SK-N-SH (cell line): ENCODE measurements at places on chromosomes 3 and 15.

DNA sequence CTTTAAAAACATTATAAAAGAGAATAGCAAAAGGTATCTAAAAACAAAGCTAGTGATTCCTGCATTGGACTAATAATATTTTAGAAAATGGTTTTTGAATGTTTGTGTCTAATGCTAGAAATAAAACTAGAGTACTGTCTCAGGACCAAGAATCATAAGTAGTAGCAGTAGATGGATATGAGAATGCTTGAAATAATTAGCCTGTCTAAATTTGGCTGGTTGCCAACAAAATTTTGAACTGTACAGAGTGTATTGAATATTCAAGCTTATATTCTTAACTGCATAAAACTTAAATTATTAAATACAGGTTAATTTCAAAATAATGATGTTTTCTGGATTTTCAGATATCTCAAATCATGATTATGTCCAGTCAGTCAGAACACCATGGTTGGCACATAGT, 14.0 kb downstream of the ABHD5 start:
- no peak for DNase-seq

DNA sequence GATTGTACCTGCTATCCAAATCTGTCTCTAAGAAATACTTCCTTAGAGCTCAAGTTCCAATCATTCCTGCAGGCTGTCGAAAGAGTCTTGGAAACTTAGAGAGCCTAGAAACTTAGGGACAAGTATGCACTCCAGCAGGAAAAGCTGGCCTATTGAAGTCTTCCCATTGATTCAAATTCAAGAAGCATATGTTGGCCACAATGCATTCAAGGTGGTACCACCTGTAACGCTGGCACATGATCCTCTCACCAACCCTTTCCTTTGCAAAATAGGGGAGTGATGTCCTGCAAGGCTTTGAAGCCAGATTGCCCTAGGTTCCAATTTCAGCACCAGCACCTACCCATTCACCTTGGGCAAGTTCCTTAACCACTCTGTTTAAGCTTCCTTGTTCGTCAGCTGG, 6.0 kb downstream of the ADAMTS9 start:
- no peak for DNase-seq

DNA sequence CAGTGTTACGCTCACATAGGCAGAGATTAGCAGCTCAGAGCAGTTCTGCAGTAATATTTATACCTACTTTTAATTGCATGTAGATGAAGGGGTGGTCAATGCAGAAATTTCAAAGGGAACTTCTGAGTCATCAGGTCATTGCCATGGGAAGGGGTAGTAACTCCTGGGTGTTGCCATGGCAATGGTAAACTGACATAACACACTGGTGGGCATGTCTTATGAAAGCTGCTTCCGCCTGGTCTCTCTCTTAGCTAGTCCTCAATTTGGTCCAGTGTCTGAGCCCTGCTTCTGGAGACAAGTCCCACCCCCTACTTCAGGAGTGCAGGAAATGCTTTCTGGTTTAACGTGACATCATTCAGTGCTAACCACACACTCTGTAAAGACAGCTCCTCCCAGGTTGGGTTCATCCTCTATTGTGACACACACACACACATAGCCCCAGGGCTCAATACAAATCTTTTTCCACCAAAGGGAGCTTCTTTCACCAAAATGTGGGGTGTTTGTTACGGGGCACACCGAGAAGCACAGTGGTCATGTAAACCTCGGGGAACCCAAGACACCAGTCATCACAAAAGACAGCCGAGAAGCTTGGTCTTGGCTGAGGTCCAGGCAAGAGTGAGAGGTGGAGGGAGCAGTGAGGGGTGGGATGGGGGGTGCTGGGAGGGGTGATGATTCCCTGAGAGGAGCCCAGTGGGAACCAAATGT, 74.5 kb downstream of the TLE3 start:
- no peak for DNase-seq

- DNase-seq, result no peak
These were observed 10.6 kb downstream of the TP63 start for GRCh38 chr3:189641776-189642175.

GRCh38 chr3:11846281-11847266, at the start of gene TAMM41:
Gene TAMM41 (minus strand): TSS chr3:11846885. CDS start chr3:11846636, 249 bp downstream.
- peak; percentile 88 for DNase-seq

DNA sequence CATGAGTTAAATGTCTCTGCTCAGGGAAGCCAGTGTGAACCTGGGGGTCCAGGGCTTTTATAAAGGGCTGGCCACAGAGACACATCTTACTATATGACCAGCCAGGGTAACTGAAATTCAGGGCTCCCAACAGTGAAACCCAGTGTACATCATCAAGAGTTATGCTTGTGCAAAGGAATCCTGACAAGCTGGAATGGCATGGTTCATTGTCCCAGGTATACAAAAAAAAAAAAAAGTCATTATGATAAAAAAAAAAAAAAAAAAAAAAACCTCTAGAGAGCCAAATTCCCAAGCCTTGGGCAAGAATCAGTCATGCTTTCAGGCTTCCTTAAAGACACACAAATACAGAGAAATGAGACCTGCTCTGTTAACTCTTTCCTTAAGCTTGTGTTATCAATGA, 452.0 kb downstream of the GABRG3 start:
- DNase-seq, result no peak

DNA sequence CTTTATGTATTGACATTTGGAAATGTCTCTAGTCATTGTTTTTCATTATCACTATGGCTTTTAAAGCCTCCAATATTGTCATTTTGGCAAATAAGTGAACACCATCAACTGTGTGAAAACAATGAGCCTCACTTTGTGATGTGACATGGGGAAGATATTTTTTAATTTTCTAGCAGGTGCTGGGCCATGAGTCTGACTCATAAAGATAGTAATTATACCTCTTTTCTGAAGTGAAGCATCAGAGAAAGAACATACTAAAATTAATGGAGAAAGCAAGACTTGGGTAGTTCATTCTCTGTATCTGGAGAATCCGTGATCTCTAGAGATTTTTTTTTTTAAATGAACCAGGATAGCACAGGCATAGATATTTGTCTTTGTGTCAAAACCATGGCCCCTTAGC, 100.8 kb downstream of the CCNL1 start:
- no peak for DNase-seq

DNA sequence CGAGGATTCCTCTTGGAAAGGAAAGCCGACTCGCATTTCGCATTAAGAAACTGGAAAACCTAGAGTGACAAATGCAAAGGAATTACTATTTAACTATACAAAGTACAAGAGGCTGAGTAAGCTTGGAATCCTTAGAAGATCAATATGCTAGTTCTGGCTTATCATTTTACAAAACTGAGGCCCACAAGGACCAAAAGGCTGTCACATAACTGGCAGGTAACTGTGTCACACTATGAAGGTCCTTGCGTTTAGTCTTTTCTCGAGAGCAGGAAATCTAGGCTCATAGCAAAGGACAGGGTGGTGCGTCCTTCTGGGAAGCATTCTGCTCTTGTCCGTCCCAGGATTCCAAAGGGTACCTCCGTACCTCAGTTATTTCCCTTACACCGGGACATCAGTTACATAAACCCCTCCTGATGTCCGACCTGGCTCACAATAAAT, 629 bp downstream of the RPL24 start:
- DNase-seq, result no peak

- DNase-seq, result no peak
These were observed 77.1 kb downstream of the PEAK1 start for GRCh38 chr15:77342807-77343206.

DNA sequence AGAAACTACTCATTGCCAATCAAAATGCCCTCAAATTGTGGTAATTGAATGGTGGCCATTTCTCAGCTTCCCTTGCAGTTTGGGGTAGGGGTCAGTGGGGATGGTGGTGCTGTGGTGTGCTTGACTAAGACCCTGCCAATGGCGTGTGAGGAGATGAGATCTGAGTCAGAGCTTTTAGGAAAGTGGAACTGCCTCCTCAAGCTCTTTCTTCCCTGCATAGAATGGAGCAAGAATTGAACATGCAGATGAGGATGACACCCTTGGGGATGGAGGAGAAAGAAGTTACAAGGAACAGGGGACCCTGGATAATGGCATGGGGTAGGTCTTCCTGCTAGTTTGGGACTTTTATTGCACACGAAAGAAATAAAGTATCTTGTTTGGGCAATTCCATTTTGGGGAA, 188.0 kb downstream of the PEX5L start:
- no peak for DNase-seq

- DNase-seq, result no peak
These were observed 223.3 kb downstream of the RAP2B start for GRCh38 chr3:153385343-153385742.

- DNase-seq, result no peak
These were observed 67.7 kb upstream of the ROPN1 start for GRCh38 chr3:124059580-124059979.

DNA sequence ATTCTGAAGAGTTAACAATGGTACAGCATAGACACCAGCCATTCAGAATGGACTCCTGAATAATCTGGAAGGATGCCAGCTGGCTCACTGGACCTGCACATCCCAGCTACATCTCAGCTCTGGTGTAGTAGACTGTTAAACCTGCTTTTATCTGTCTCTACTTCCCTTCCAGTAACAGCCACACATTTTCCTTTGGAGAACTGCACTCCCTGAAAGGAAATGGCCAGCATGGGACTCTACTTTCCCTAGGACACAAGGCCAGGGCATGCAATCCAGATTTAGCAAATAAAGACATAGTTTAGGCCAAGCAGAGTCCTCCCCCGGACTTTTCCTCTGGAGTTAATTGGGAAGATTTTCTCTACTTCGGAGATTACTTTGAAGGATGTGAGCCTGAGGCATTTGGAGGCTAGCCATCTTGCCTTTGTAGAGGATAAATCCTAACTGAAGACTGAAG, 82.7 kb upstream of the TCF12 start:
- peak; percentile 30 for DNase-seq

DNA sequence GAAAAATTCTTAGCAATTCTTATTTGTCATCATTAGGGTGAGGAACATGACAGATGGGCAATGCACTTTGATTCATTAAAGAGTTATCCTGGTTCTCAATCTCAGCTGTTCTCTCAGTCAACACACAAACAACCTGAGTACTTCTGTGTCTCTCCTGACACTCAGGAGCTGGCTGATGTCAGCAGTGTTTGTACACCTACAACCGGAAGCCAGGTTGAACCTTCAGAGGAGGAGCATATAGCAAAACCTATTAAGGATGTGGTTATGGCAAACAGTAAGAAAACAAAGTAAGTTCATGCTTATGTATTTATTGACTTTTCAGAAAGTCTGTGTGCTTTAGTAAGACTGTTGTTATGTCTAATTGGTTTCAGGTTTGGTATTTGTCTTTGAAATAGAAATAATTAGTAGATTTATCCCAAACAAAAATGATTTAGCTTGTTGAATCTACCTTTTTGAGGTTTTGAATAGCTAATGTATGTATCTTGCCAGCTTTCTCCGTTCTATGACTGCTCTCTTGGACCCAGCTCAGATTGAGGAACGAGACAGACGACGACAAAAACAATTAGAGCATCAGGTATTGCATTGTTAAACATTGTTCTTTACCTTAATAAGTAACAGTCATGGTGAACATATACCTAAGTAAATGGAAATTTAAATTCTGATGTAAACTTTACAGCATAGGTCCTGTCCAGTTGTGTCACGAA, 36.6 kb downstream of the CCDC66 start:
- DNase-seq, result no peak

DNA sequence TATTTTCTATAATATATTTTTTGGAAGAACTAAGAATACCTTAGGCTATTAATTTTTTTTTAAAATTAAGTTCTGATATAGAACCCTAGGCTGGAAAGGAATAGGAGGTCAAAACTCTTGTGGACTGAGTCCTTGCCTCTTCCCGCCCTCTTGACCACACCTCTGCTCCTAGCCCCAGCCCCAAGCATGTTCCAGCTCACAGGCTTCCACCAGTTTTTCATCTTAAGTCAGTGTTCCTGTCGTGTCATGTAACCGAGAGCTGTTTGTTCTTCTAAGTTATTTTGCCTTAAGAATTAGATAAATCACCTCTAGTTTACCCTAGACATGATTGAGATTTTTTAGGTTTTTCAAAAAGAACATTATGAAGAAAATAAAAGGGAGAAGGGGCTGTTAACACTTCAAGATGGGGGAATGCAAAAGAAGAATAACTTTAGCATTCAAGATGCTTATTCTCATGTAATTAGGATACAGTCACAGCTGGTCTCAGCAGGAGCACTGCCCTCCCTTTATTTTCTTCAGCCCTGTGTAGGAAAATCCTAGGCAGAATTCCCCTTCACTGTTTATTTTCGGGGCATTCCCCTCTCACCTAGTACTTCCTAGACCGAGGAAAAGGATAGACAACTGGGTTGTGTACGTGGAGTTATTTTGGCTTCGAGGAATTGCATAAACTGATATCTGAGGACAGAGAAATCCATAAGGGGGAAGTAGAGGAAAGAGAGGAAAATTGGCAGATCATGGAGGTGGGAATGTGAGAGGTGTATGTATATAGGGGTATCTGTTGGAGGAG, 110.2 kb downstream of the CMSS1 start:
- DNase-seq, result no peak

DNA sequence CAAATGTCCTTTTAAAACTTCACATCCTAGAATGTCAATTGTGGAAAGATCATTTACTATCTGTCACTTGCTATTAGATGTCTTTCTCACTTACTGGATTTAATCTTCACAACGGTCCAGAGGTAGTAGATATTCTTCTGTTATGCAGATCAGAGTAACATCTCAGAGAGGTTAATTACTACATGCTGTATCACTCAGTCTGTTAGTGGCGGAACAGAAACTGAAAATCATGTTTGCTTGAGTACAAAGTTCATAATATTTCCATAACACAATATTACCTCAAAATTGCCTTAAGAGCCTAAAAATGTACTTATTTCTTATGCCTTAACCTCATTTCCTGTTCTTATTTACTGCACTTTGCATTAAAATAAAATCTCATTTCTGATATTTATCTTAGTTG, 28.6 kb upstream of the GPR149 start:
- no peak for DNase-seq

GRCh38 chr3:39166932-39167532, 13.6 kb upstream of the CSRNP1 start:
- DNase-seq, result no peak

DNA sequence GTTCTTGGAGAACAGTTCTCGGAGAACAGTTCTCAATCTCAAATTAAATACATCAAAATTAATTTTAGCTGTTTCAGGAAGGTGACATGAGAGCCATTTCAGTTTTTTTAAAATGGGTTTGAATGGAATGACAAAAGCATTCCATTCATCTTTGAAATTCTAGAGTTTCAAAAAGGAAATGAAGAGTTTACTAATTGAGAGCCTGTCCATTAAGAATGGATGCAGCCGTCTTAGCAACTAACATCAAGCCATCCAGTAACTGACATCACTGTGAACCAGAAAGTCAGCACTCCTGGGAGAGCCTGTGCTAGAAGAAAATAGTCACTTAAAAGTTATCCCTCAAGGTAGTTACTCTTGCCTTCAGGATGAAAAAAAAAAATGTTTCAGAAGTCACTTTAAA, 47.0 kb upstream of the FSTL1 start:
- DNase-seq, result no peak
